IgD-negative memory B cell (primary cell): ENCODE measurements at places on chromosomes 12 and 14. TPM values are rescaled to one million over a fixed set of nuclear protein-coding genes. Genes with fewer than 3 reads are reported as not detected.

ANHX gene
- not detected for polyA plus RNA-seq

GPD1 gene
- not detected for polyA plus RNA-seq

LYZ gene
- polyA plus RNA-seq: 9.2 TPM

LTA4H gene
- polyA plus RNA-seq: 122 TPM

JAG2 gene
- polyA plus RNA-seq: not detected

CCDC197 gene
- not detected for polyA plus RNA-seq

CMKLR1 gene
- polyA plus RNA-seq: 0.64 TPM

CEP170B gene
- not detected for polyA plus RNA-seq
